CD4-positive, alpha-beta memory T cell (primary cell): ENCODE measurements at places on chromosomes 2 and 18.

GRCh38 chr18:45054636-45055035, 373.9 kb downstream of the SETBP1 start:
- DNase-seq = no peak

GRCh38 chr2:233074106-233074505, 14.0 kb downstream of the INPP5D start:
- no peak for DNase-seq

DNA sequence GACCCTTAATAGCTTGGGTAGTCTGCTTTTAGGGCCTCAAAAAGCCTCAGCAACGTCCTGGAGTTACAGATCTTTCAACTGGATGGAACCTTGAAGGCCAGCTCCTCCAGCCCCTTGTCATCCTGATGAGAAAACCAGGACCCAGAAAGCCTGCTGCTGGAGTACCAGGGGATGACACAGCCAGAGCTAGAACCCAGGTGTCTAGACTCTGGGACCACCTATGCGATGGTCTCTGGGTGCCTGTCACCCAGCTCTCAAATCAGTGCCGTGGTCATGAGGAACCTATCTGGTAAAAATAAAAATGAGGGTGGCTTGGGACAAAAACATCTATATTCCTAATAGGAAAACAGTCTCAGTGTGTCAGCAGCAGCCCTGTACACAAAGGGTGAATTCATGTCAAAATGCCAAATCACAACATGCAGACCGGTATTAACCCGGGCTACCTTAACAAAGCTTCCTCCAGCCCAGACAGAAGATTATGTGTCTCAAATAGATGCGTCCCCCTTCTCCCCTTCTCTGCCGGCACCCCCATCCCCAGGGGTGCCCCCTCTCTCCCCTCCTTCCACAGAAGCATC, 28.5 kb downstream of the SMAD7 start:
- DNase-seq = no peak

DNA sequence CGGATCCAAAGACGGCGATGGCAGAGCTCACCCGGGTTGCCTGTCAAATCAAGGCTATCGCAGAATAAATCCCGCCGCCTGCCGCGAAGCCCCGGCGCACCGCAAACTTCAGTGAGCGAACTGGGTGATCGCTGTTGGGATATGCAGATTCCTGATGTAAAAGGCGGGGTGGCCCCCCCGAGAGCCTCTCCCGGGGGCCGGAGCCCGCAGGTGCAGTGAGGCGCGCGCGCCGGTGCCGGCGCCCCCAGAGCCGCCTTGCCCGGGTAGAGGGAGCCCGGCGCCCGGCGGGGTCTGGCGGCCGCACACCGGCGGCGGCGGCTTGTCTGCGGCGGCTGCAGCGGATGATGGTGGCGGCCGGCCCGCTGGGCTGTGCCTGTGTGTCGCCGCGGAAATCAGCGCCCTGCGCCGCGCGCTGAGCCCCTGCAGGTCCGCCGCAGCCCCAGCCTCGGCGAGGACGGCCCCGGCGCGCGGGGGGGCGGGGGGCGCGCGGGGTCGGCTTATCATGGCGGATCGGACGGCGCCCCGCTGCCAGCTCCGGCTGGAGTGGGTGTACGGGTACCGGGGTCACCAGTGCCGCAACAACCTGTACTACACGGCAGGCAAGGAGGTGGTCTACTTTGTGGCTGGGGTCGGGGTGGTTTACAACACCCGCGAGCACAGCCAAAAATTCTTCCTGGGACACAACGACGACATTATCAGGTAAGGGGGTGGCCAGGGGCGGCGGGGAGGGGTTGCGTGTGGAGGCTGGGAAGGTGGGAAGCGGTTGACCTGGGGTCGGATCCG, 1.3 kb downstream of the EML6 start:
- DNase-seq = peak; percentile 42

DNA sequence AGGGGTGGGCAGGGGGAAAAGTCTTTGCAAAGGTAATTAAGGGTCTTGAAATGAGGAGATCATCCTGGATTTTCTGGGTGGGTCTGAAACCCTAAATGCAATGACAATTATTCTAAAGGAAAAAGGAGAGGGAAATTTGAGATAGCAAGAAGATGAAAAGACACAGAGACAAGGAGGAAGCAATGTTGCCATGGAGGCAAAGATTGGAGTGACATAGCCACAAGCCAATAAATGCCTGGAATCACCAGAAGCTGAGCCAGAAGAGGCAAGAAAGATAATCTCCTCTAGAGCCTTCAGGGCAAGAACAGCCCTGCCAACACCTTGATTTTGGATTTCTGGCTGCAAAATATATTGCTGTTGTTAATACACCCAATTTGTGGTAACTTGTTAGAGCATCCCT, 1246.3 kb upstream of the PIK3C3 start:
- DNase-seq = no peak

- no peak for DNase-seq
Observed at GRCh38 chr2:98870516-98871158, 65.4 kb downstream of the CRACDL start.

- DNase-seq = no peak
Observed at GRCh38 chr18:76435316-76435989, 59.6 kb downstream of the ZNF516 start.

- DNase-seq = no peak
Observed at GRCh38 chr18:74773171-74773624, 175.5 kb downstream of the ZNF407 start.

- DNase-seq = no peak
Observed at GRCh38 chr2:208285853-208286252, 19.8 kb downstream of the PIKFYVE start.

DNA sequence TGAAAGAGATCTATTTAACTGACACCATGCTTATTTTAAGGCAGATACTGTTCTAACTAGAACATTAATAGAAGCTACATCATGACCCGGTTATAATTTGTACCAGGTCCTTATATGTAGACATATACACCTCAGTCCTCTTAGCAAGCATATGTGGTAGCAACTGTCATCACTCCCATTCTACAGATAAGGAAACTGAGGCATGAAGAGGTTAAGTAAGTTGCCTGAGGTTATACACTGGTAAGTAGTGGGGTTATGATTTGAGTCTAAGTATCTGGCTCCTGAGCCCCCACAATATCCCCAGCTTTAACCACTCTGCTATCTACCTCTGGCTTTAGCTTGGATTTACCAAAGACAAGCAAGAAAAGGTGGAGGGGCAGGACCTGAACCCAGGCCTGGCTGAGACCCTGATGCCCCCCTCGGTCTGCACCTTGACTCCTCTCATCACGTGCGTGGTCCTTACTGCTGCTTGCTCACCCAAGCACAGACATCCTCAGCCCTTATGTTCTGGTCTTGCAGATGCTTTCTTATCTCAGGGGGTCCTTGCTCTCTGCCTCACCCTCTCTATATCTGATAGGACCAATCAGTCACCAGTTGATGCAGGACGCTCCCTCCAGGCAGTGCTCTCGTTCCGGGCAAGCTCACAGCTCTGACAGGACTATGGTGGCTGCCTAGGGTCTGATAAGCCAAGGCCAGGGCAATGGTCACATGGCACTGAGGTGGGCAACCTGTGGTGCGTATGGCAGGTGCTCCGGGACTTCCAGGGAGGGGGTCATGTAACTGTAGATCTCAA, 4.0 kb downstream of the DYSF start:
- DNase-seq = no peak

DNA sequence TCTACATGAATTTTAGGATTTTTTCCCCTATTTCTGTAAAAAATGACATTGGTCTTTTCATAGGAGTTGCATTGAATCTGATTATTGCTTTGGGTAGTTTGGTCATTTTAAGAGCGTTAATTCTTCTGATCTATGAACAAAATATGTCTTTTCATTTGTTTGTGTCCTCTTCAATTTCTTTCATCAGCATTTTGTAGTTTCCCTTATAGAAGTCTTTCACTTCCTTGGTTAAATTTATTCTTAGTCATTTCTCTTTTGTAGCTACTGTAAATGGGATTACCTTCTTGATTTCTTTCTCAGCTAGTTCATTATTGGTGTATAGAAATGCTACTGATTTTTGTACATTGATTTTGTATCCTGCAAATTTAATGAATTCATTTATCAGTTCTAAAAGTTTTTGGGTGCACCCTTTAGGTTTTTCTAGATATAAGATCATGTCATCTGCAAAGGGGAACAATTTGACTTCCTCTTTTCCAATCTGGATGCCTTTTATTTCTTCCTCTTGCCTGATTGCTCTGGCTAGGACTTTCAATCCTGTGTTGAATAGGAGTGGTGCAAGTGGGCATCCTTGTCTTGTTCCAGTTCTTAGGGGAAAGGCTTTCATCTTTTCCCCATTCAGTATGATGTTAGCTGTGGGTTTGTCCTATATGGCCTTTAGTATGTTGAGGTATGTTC, 36.6 kb upstream of the AAK1 start:
- no peak for DNase-seq

DNA sequence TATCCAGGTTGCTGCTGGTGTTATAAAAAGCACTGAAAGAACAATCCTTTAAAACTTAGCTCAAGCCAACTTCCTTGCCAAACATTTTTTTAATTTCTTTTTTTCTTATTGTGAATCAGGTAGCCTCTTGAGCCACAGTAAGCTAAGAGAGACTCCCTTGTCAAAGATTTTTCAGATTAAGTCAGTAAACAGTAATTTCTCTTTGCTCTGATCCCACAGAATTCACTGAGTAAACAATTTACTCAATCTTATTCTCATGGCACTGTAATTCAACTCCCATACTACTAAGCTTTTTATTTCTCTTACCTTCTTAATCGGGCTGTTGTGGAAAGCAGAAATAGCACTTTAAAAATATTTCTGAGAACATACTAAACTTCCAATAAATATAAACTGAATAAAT, 82.7 kb downstream of the C2orf74 start:
- DNase-seq = no peak

GRCh38 chr2:209917154-209917771, 85.2 kb upstream of the RPE start:
- no peak for DNase-seq

DNA sequence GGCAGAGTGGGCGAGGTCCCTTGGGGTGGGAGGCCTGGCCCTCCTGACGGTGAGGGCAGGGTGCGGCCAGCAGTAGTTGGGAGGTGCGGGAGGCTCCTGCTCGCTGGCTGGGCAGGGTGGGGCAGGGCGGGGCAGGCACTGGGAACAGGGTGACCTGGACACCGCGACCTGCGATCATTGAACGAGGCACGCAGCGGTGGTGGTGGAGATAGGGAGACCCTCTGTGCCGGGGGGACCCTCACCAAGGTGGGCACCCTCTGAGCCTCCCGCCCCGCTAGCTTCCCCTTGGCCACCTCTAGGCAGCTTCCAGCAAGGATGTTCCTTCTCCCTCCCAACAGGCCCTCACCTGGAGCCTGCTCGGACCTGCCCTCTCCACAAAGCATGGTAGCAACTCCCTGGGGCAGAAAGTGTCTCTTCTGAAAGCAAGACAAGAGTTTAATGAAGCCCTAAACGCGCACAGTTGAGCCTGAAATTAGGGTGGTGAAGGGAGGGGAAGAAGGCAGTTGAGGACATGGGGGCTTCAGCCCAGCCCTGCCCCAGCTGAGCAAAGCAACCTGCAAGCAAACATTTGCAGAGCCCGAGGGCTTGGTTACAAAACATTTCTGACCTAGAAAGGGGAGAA, 15.4 kb upstream of the FOSL2 start:
- no peak for DNase-seq

DNA sequence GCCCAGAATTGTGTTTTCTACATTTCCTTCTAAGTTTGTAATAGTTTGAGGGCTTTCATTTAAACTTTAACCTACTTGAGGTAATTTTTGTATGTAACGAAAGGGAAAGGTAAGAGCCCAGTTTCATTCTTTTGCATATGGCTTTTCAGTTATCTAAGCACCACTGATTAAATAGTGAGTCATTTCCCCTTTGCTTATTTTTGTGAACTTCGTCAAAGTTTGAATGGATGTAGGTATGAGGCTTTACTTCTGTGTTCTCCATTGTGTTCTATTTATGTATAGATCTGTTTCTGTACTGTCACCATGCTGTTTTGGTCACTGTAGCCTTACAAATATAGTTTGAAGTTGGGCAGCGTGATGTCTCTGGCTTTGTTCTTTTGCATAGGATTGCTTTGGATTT, 944.8 kb upstream of the CNTNAP5 start:
- no peak for DNase-seq

- DNase-seq = no peak
Observed at GRCh38 chr2:233301811-233302210, 5.8 kb upstream of the SAG start.

DNA sequence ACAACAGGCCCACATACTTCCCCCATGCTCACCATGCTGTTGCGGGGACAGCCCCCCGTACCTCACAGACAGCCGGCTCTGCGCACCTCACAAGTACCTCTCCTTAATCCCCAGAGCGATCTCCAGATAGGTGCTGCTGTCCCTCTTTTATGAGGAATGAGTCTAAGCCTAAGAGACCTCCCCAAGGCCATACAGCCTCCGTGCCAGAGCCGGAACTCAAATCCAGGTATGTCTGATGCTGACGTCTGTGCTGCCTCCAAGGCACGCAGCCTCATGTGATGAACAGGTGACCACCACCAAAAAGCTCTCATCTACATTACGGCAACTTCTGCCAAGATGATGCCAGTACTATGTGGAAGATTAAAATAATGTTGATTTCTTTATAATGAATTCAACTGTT, 85.2 kb downstream of the EIPR1 start:
- no peak for DNase-seq

DNA sequence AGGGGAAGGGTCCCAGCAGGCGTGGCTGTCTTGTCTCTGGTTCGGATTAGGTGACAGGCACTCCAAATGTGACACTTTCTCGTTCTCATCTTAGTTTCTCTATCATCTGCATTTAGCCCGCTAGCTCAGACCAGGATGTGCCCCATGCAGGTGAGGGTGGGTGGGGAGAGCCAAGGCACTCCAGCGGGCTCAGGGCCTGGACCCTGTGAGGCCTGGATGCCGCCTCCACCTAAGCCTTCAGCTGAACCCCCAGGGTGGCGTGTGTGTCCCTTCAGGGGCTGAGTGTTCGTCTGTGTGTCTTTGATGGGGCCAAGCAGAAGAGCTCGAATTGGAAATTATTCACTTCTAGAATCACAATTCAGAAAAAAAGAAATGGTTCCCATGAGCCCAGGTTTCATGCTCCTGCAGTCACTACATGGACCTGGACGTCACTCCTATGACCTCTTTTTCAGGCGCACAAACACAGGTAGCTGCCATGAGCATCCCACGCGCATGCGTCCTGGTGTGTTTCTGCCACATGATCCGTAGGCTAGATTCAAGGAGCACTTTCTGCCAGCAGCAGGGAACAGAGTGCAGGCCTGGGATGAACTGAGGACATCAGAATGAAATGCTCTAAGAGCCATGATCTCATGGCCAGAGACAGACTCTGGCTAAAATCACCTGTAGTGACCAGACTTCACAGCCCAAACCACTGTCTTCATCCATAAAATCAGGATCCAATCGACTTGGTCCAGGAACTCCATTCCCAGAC, 25.8 kb downstream of the CIDEA start:
- DNase-seq = no peak

- DNase-seq = no peak
Observed at GRCh38 chr18:61402726-61403125, 69.5 kb downstream of the CDH20 start.

DNA sequence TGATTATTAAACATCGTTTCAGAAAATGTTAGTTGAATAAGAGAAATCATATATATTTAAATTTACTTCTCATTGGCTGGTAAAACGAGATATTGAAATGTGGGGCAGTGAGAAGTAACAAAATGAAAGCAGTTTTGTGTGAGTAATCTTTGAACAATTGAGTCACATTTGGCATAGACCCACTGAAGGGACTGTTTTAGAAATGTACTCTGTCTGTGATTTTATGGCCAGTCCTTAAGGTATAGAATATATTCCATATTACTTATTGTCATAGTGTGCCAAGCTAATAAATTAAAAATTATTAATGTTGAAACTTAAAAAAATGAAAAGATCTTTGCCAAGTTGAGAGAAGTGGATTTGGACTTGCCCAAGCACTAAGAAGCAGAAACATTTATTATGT, 222.4 kb upstream of the COL3A1 start:
- DNase-seq = no peak
